Ovary (tissue), 10 donors: ENCODE measurements at places on chromosomes 3 and 15.

- no peak overlapping the region for H3K4me3 ChIP-seq
- H3K27ac ChIP-seq = no peak overlapping the region
- H3K27me3 ChIP-seq = no peaks in the 10 kb centered on the region
- H3K4me1 ChIP-seq = peaks cover 26% of the 10 kb centered on the region
- H3K36me3 ChIP-seq = no peaks in the 10 kb centered on the region
- no peak for DNase-seq
Observed at GRCh38 chr3:71104121-71104541, 479.4 kb downstream of the FOXP1 start.

DNA sequence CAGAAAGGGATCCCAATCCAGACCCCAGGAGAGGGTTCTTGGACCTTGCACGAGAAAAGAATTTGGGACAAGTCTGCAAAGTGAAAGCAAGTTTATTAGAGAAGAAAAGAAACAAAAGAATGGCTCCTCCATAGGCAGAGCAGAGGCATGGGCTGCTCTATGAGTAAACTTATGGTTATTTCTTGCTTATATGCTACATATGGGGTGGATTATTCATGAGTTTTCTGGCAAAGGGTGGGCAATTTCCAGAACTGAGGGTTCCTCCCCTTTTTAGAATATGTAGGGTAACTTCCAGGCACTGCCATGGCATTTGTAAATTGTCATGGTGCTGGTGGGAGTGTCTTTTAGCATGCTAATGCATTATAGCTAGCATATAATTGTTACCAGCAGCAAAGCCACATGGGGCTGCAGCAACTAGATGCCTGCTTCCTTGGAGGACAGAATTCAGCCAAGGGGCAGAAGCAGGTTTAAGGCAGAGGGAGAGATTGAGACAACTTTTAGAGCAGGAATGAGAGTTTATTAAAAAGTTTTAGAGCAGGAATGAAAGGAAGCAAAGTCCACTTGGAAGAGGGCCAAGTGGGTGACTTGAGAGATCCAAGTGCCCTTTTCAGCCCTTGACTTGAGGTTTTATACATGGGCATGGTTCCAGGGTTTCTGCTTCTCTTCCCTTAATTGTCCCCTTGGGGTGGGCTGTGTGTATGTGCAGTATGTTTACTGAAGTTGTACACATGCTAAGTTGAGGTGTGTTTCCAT, 41.3 kb downstream of the METTL6 start:
- H3K4me1 ChIP-seq = peaks cover 2% of the 10 kb centered on the region
- no peak overlapping the region for H3K4me3 ChIP-seq
- no peaks in the 10 kb centered on the region for H3K36me3 ChIP-seq
- H3K27ac ChIP-seq = no peak overlapping the region

DNA sequence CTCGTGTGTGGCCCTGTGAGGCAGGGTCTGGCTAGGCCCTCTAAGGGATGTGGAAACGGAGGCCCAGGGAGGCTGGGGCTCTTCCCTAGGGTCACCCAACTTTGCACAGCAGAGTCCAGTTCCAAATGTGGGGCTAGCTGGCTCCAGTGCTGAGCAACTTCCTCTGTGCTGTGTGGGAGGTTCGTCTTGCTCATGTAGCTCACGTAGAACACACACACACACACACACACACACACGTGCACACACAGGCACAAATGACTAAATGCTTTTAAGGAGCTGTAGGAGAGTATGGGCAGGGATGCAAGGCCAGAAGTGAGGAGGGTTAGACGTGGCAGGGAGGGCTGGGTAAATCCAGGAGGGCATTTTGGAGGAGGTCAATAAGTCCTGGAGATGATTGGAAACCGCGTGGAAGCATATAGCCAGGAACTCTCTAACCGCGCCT, 213.8 kb downstream of the RPLP1 start:
- H3K27ac ChIP-seq = no peak overlapping the region
- no peak overlapping the region for H3K4me3 ChIP-seq
- peak; percentile 45 for DNase-seq
- no peaks in the 10 kb centered on the region for H3K27me3 ChIP-seq
- no peaks in the 10 kb centered on the region for H3K36me3 ChIP-seq

- no peak for DNase-seq
- H3K27ac ChIP-seq = no peak overlapping the region
- no peaks in the 10 kb centered on the region for H3K4me1 ChIP-seq
- no peak overlapping the region for H3K4me3 ChIP-seq
- H3K27me3 ChIP-seq = no peaks in the 10 kb centered on the region
- no peaks in the 10 kb centered on the region for H3K36me3 ChIP-seq
Observed at GRCh38 chr3:101325393-101326134, 5.2 kb upstream of the IMPG2 start.

DNA sequence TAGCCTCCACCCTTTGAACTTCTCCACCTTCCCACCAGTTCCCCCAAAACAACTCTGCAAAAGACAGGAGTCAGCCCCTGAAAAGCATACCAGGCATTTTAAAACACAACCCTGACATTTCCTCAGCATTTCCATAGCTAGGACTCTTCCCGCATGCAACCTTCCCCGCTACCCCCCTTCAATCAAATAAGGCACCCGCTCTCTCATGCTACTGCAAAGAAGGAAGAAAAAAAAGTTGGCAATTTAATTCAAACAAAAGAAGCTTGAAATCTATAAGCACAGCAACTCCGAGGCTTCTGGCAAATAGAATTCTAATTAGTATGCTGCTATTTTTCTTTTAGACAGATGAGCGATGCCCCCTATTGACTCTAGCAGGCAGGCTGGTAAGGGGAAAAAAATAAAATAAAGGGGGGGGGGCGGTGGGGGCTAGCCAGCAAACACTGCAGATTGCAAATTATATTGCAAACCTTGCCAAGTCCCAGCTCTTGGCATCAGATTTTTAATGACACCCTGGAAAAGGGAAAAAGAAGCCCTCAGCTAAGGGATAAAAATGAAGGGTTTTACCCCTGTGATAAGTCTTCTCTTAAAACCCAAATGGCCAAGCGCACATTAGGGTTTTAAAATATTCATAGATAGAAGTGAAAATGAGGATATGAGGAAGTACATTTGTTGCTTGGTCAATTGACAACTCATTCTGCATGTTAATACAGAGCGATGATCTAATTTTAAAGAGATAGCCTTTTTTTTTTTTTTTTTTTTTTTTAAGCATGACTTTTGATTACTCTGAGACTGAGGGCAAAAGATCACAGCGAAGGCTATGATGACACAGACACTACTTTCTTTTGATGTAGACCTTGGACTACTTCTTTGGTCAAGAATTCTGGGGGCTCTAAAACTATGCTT, 255.2 kb downstream of the NR2F2 start:
- no peak for DNase-seq
- H3K36me3 ChIP-seq = no peaks in the 10 kb centered on the region
- H3K27ac ChIP-seq = no peak overlapping the region
- no peak overlapping the region for H3K4me3 ChIP-seq

- H3K4me1 ChIP-seq = no peaks in the 10 kb centered on the region
- H3K36me3 ChIP-seq = no peaks in the 10 kb centered on the region
- no peak overlapping the region for H3K27ac ChIP-seq
- no peaks in the 10 kb centered on the region for H3K27me3 ChIP-seq
- H3K4me3 ChIP-seq = no peak overlapping the region
Observed at GRCh38 chr3:132245552-132246142, 71.6 kb upstream of the ACP3 start.

- no peaks in the 10 kb centered on the region for H3K27me3 ChIP-seq
- H3K27ac ChIP-seq = no peak overlapping the region
- H3K4me1 ChIP-seq = no peaks in the 10 kb centered on the region
- DNase-seq = no peak
- H3K4me3 ChIP-seq = no peak overlapping the region
- no peaks in the 10 kb centered on the region for H3K36me3 ChIP-seq
Observed at GRCh38 chr15:53963801-53964200, 14.4 kb upstream of the UNC13C start.

DNA sequence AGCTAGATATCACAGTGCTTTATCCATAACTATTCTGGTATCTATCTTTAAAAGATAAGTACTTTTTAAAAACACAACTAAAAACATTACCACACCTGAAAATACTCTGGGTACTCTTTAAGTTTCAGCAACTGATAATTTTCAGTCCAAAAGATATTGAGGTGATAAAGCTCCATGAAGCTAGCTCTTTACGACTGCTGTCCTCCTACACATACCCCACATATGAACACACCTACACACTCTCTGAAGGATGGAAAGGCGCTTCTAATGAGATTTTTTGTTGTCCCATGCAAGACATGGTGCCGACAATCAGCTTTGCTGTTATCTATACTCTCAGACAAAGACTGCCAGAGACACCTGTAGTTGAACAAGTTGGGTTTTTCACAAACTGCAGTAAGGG, 19.1 kb upstream of the TM4SF4 start:
- no peaks in the 10 kb centered on the region for H3K36me3 ChIP-seq
- no peak overlapping the region for H3K27ac ChIP-seq
- DNase-seq = no peak
- no peaks in the 10 kb centered on the region for H3K27me3 ChIP-seq

GRCh38 chr3:94525043-94525442, 462.2 kb downstream of the NSUN3 start:
- DNase-seq = peak; percentile 42
- no peaks in the 10 kb centered on the region for H3K36me3 ChIP-seq
- no peak overlapping the region for H3K27ac ChIP-seq
- H3K27me3 ChIP-seq = no peaks in the 10 kb centered on the region
- H3K4me1 ChIP-seq = peaks cover 7% of the 10 kb centered on the region
- H3K4me3 ChIP-seq = no peak overlapping the region

GRCh38 chr15:94075349-94075748, 156.0 kb upstream of the MCTP2 start:
- peak; percentile 57 for DNase-seq
- H3K4me1 ChIP-seq = no peaks in the 10 kb centered on the region
- H3K27ac ChIP-seq = no peak overlapping the region
- no peaks in the 10 kb centered on the region for H3K36me3 ChIP-seq
- no peak overlapping the region for H3K4me3 ChIP-seq
- H3K27me3 ChIP-seq = no peaks in the 10 kb centered on the region

- no peaks in the 10 kb centered on the region for H3K27me3 ChIP-seq
- H3K4me1 ChIP-seq = no peaks in the 10 kb centered on the region
- no peak overlapping the region for H3K27ac ChIP-seq
- H3K4me3 ChIP-seq = no peak overlapping the region
Observed at GRCh38 chr3:65732051-65732935, 306.4 kb downstream of the MAGI1 start.

- H3K27me3 ChIP-seq = no peaks in the 10 kb centered on the region
- H3K36me3 ChIP-seq = no peaks in the 10 kb centered on the region
- no peak overlapping the region for H3K4me3 ChIP-seq
Observed at GRCh38 chr3:38117163-38117716, 19.7 kb downstream of the ACAA1 start.

- H3K27ac ChIP-seq = no peak overlapping the region
- no peak for DNase-seq
- H3K27me3 ChIP-seq = no peaks in the 10 kb centered on the region
- H3K4me3 ChIP-seq = no peak overlapping the region
- peaks cover 9% of the 10 kb centered on the region for H3K4me1 ChIP-seq
Observed at GRCh38 chr3:71003511-71003910, 580.0 kb downstream of the FOXP1 start.

DNA sequence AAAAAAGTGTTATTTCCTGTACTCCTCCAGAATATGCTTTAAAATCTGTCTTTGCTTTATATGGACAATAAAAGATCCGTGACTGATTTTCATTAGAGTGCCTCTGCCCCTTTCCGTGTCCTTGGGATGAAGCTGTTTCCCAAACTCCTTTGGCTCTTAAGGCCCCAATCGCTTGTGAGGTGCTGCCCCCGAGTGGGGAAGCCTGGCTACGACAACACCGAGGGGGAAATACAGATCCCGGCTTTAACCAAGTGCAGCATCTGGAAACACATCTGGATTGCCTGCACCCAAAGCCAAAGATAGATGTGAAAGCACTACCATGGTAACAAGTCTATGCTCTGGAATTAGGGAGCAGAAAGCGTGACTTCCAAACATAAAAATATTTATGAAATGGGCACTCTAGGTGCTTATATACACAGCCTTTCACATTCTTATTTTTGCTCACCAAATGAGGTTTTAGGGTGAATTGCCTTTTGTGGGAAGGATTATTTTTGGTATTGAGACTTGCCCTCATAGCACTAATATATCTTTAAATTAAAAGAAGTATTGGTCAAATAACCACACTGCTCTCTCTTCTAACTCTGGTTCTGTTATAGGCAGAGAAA, 40.6 kb upstream of the ADCY5 start:
- no peaks in the 10 kb centered on the region for H3K36me3 ChIP-seq
- no peaks in the 10 kb centered on the region for H3K27me3 ChIP-seq
- peak; percentile 86 for DNase-seq
- H3K27ac ChIP-seq = no peak overlapping the region
- H3K4me1 ChIP-seq = peaks cover 2% of the 10 kb centered on the region

DNA sequence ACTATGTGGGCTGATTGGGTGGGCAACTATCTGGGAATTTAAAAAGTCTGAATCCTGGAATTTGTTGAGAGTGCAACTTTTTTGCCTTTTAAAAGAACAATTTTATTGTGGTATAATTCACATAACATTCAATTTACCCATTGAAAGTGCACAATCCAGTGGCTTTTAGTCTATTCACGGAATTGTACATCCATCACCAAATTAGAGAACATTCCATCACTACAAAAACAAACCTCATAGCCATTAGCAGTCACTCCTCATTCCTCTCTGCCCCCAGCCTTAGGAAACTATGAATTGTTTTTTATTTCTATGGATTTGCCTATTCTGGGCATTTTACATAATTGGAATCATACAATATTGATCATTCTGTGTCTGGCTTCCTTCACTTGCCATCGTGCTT, 101.8 kb upstream of the ALDH1A3 start:
- no peaks in the 10 kb centered on the region for H3K27me3 ChIP-seq
- H3K36me3 ChIP-seq = no peaks in the 10 kb centered on the region
- no peak overlapping the region for H3K4me3 ChIP-seq
- no peak for DNase-seq
- no peaks in the 10 kb centered on the region for H3K4me1 ChIP-seq

DNA sequence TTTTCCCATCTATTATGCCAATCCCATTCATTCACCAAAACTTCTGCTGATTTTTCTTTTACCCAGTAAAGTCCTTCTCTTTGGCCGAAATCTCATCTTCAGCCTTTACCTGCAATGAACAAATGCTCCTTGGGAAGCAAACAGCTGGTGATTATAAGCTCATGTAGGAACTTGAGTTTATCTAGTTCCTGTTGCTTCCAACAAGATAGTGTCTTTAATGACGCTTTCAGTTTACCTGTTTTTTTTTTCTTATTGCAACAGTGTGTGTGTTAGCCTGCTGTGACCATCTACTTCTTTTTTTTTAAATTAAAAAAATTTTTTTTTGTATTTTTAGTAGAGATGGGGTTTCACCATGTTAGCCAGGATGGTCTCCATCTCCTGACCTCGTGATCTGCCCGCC, 156.0 kb downstream of the CD47 start:
- H3K4me1 ChIP-seq = no peaks in the 10 kb centered on the region
- H3K4me3 ChIP-seq = no peak overlapping the region
- H3K27ac ChIP-seq = no peak overlapping the region
- no peaks in the 10 kb centered on the region for H3K27me3 ChIP-seq
- DNase-seq = no peak

GRCh38 chr15:49875392-49875791, 243.6 kb downstream of the ATP8B4 start:
- no peak overlapping the region for H3K4me3 ChIP-seq
- no peak for DNase-seq
- no peak overlapping the region for H3K27ac ChIP-seq

- DNase-seq = no peak
- no peaks in the 10 kb centered on the region for H3K27me3 ChIP-seq
- H3K4me3 ChIP-seq = no peak overlapping the region
- no peak overlapping the region for H3K27ac ChIP-seq
Observed at GRCh38 chr3:30544812-30545211, 61.6 kb upstream of the TGFBR2 start.
